Memory B cell (primary cell): ENCODE measurements at places on chromosomes 13 and 19.

DNA sequence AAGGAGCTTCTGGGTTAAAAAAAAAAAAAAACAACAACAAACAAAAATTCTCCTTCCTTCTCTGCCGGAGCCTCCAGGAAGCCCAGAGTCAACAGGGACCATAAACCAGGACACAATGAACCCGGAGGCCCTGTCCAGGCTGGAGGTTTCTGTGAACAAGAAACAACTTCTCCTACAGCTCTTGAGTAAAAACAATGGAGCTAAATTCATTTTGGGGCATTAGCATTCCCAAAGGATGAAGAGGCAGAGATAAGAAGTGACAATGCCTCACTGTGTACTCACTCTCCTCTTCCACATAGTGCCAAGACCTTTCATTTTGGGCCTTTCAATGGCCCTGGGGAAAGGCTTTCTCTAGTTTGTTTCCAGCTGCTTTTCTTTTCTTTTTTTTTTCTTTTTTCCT, 9.0 kb downstream of the RHPN2 start:
- no peak overlapping the region for H3K27ac ChIP-seq
- peaks cover 5% of the 10 kb centered on the region for H3K4me1 ChIP-seq
- no peak for DNase-seq
- H3K36me3 ChIP-seq = no peaks in the 10 kb centered on the region

- no peak overlapping the region for H3K4me3 ChIP-seq
- no peak overlapping the region for H3K27ac ChIP-seq
- H3K36me3 ChIP-seq = no peaks in the 10 kb centered on the region
- H3K27me3 ChIP-seq = no peaks in the 10 kb centered on the region
- DNase-seq = no peak
Observed at GRCh38 chr13:96781141-96781540, 213.1 kb downstream of the OXGR1 start.

- peaks cover 12% of the 10 kb centered on the region for H3K36me3 ChIP-seq
- H3K4me1 ChIP-seq = peaks cover 13% of the 10 kb centered on the region
- no peaks in the 10 kb centered on the region for H3K27me3 ChIP-seq
- no peak overlapping the region for H3K27ac ChIP-seq
- no peak overlapping the region for H3K4me3 ChIP-seq
Observed at GRCh38 chr13:77730572-77730971, 33.1 kb downstream of the SLAIN1 start.

GRCh38 chr19:15404780-15405211, 14.0 kb downstream of the AKAP8L start:
- H3K27me3 ChIP-seq = no peaks in the 10 kb centered on the region
- peak overlapping the region; percentile 10 for H3K27ac ChIP-seq
- no peak for DNase-seq
- H3K4me3 ChIP-seq = peak overlapping the region; percentile 52
- peaks cover 12% of the 10 kb centered on the region for H3K4me1 ChIP-seq
- H3K36me3 ChIP-seq = peaks cover 13% of the 10 kb centered on the region

- DNase-seq = no peak
- H3K4me1 ChIP-seq = peaks cover 5% of the 10 kb centered on the region
- H3K27ac ChIP-seq = no peak overlapping the region
- peaks cover 19% of the 10 kb centered on the region for H3K27me3 ChIP-seq
- no peaks in the 10 kb centered on the region for H3K36me3 ChIP-seq
- no peak overlapping the region for H3K4me3 ChIP-seq
Observed at GRCh38 chr19:44806291-44806690, 2.6 kb upstream of the BCAM start.

DNA sequence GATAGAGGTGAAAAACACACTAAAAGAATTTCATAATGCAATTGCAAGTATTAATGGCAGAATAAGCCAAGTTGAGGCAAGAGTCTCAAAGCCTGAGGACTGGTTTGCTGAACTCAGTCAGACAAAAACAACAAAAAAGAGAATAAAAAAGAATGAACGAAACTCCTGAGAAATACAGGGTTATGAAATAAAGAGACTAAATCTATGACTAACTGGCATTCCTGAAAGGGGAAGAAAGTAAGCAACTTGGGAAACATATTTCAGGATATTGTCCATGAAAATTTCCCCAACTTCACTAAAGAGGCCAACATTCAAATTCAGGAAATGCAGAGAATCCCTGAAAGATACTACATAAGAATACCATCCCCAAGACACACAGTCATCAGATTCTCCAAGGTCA, 47.8 kb downstream of the UBL3 start:
- no peaks in the 10 kb centered on the region for H3K27me3 ChIP-seq
- no peak for DNase-seq
- peaks cover 5% of the 10 kb centered on the region for H3K4me1 ChIP-seq
- H3K4me3 ChIP-seq = no peak overlapping the region

- H3K27me3 ChIP-seq = no peaks in the 10 kb centered on the region
- no peak overlapping the region for H3K4me3 ChIP-seq
Observed at GRCh38 chr13:69291292-69291906, 816.2 kb upstream of the ATXN8OS start.

GRCh38 chr13:43434191-43434590, 352.6 kb downstream of the ENOX1 start:
- H3K27me3 ChIP-seq = peaks cover 4% of the 10 kb centered on the region
- no peak overlapping the region for H3K4me3 ChIP-seq
- no peaks in the 10 kb centered on the region for H3K36me3 ChIP-seq
- no peaks in the 10 kb centered on the region for H3K4me1 ChIP-seq

DNA sequence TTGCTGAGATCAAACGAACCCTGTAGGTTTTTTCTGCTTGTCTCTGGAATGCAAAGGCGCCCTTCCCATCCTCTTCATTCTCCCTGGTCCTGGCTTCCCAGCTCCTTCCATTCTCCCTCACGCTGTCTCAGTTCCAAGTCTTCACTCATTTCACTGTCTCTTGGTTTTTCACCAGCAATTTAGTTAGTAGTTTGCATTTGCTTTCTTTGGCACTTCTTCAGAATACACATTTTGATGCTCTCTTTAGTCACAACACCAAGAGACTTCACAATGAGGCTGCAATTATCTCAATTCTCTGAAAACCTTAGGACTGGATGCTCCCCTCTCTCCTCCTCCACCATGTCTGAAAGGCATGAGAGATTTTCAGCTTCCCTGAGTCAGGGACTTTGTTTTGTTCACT, 470.7 kb downstream of the FGF14 start:
- H3K27ac ChIP-seq = no peak overlapping the region
- no peaks in the 10 kb centered on the region for H3K4me1 ChIP-seq

GRCh38 chr13:47148543-47148942, 251.7 kb upstream of the HTR2A start:
- peaks cover 1% of the 10 kb centered on the region for H3K27me3 ChIP-seq
- H3K36me3 ChIP-seq = no peaks in the 10 kb centered on the region
- no peak overlapping the region for H3K4me3 ChIP-seq
- H3K4me1 ChIP-seq = peaks cover 5% of the 10 kb centered on the region
- DNase-seq = no peak
